ENCODE measurements at places on chromosomes 16 and 17.

DNA sequence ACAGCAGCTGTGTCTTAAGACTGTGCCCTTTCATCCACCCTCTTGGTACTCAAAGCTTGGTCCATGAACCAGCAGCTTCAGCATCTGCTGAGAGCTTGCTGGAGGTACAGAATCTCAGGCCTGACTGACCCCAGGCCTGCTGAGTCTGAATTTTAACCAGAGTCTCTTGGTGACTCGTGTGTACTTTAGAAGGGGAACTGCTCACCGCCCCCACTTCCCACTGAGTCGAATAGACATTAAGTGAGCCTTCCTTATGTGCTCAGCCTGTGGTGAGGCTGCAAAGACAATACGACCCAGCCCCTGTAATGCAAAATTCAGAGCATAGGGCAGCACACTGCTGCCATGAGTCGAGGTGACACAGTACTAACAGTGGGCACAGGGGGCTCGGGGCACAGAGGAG, 662.8 kb downstream of the WWOX start:
- no peak for DNase-seq

- DNase-seq: no peak
These were observed 26.9 kb downstream of the CEP295NL start for GRCh38 chr17:78876094-78876597.

DNA sequence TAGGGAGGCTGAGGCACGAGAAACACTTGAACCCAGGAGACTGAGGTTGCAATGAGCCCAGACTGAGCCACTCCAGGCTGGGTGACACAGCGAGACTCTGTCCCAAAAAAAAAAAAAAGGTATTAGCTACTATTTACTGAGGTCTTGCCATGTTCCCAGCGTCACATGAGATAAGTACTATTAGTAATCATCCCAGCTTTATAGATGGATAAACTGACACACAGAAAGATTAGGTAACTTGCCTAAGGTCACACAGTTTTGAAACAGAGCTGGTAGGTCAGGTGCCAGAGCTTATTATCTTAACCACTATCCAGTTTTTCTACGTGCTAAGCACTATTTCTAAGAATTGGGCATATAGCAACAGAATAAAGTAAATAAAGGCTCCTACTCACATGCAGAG, 51.6 kb downstream of the TEX14 start:
- no peak for DNase-seq

- DNase-seq: no peak
These were observed 9.1 kb upstream of the ANKFN1 start for GRCh38 chr17:56144223-56144622.

DNA sequence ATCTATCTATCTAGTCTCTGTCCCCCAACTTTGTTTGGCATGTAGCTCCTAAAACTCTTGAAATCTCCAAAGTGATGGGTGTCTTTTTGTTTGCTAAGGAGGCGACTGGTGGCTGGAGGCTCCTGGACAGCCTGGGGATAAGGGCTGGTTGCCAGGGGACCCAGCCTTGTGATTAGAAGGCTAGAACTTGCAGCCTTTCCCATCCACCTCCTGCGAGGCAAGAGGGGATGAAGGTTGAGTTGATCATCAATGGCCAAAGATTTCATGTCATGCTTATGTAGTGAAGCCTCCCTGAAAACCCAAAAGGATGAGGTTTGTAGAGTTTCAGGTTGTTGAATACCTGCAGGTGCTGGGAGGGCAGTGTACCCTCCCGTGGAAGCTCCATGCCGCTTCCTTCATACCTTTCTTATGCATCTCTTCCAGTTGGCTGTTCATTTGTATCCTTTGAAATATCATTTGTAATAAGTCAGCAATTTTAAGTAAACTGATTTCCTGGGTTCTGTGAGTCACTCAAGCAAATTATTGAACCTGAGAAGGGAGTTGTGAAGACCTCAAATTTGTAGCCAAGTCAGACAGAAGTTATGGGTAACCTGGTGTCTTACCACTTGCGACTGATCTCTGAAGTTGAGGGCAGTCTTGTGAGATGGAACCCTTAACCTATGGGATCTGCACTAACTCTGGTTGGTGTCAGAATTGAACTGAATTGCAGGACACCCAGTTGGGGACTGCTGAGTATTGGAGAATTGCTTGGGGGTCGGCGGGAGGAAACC, 202.4 kb downstream of the SEC14L1 start:
- no peak for DNase-seq
